ENCODE measurements at places on chromosomes 13 and 19.

DNA sequence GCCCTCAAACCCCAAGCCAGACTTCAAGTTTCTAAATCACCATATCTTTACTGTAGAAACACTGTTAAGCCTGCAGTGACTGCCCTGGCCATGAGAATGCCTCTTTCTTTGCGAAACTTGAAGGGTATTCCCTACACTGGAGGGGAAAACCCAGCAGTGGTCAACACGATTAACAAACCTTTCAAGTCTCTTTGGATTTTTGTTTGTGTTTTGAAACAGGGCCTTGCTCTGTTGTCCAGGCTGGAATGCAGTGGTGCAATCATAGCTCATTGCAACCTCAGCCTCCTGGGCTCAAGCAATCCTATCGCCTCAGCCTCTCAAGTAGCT is 17.4 kb upstream of the POMP start:
- DNase-seq: no peak

GRCh38 chr13:27263438-27263837 is 7.2 kb upstream of the RASL11A start:
- DNase-seq: no peak

DNA sequence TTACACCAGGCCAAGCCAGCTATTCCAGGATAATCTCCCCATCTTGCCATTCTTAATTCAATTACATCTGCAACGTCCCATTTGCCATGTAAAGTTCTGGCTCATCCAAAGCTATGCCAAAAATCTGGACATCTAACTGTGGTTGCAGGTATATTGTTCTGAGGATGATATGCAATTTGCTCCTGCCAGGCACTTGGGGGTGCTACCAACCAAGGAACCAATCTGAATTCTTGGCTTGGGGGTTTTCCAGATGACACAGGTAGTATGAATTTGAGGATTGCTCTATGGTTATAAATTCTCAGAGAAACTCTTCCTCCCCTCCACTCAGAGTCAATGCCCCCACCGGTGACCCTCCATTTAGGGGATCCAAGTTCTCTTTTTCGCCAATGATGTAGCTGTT is 33.0 kb downstream of the CRYL1 start:
- no peak for DNase-seq

DNA sequence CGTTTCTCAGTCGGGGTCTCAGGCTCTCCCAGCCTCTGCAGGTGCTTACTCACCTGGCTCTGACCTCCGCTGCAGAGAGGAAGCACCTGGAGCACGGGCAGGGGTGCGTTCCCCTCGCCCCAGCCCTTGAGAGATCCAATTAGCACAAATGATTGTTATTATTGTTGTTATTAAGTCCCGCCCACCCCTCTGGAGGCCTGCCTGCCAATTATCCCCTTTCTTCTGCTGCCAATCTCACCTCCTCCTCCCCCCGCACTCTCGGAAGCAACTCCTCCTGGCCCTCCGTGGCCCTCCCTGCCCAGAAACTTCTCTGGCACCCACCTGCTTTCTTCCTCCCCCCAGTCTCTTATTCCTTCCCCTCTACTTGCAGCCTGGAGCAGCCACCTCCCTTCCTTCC is 8.8 kb downstream of the ZNF787 start:
- no peak for DNase-seq

- no peak for DNase-seq
Measured at GRCh38 chr13:109654341-109655205, 131.8 kb downstream of the IRS2 start.

- DNase-seq: no peak
Measured at GRCh38 chr13:78934336-78934735, 275.4 kb upstream of the OBI1 start.

- no peak for DNase-seq
Measured at GRCh38 chr13:113649212-113649611, 8.8 kb downstream of the ATP4B start.

GRCh38 chr19:17424743-17425365 is 5.0 kb downstream of the MVB12A start:
- DNase-seq: no peak

GRCh38 chr13:101554420-101555125 is 102.1 kb downstream of the ITGBL1 start:
- DNase-seq: no peak

- DNase-seq: no peak
Measured at GRCh38 chr19:40263440-40264313, 21.5 kb downstream of the AKT2 start.

- no peak for DNase-seq
Measured at GRCh38 chr13:50531917-50532899, 311.3 kb downstream of the DLEU7 start.

- no peak for DNase-seq
Measured at GRCh38 chr19:4310247-4311121, 6.1 kb downstream of the FSD1 start.

- DNase-seq: no peak
Measured at GRCh38 chr13:33764716-33765115, 53.2 kb upstream of the RFC3 start.

DNA sequence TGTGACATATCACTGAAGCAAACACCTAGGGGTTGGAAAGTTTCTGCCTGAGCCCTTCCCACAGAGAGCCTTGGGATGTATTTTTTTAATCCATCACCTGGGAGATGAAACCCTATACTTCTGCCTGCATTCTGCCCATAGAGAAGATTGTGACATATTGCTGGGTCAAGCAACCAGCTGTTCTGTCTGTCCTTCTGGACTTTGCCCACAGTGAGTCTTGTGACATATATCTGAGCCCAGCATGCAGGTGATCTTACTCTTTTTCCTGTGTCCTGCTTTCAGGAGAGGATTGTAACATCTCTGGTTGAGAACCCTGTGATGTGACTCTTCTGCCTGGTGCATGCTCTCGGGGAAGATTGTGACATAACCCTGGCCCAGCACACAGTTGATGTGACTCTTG is 24.9 kb upstream of the ZNF681 start:
- no peak for DNase-seq

- no peak for DNase-seq
Measured at GRCh38 chr13:24131749-24132148, 28.8 kb upstream of the SPATA13 start.

DNA sequence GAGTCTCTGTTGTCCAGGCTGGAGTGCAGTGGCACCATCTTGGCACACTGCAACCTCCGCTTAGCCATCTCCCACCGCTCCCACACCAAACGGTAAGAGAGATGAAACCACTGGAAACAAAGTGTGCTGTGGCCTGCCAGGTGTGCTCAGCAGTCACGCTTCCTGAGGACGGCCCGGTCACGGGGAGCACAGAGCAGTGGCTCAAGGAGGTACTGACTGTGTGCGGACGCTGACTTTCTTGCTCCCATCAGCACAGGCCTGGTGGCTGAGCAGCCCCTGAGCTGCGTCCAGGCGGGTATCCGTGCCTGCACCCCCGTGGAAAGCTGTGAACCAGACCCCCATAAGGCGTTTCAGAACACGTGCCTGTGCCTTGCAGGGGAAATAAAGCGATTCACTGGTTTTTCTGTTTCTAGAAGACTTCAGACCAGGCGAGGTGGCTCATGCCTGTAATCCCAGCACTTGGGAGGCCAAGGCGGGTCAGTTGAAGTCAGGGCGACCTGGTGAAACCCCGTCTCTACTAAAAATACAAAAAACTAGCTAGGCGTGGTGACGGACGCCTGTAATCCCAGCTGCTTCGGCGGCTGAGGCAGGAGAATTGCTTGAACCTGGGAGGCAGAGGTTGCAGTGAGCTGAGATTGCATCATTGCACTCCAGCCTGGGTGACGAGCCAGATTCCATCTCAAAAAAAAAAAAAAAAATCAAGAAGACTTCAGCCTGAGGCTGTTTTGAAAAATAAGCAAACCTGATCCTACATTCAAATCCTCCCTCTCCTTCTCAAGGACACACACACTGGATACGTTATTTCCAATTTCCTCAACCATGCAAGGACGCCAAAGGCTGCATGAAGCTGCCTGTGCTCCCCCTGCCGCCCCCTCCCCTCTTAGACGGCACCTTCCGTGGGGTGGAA is 25.5 kb downstream of the ADPRHL1 start:
- DNase-seq: no peak

- DNase-seq: peak; percentile 21
Measured at GRCh38 chr19:45253396-45254027, 2.4 kb downstream of the MARK4 start.

- no peak for DNase-seq
Measured at GRCh38 chr13:62067821-62068220, 652.2 kb upstream of the PCDH20 start.

DNA sequence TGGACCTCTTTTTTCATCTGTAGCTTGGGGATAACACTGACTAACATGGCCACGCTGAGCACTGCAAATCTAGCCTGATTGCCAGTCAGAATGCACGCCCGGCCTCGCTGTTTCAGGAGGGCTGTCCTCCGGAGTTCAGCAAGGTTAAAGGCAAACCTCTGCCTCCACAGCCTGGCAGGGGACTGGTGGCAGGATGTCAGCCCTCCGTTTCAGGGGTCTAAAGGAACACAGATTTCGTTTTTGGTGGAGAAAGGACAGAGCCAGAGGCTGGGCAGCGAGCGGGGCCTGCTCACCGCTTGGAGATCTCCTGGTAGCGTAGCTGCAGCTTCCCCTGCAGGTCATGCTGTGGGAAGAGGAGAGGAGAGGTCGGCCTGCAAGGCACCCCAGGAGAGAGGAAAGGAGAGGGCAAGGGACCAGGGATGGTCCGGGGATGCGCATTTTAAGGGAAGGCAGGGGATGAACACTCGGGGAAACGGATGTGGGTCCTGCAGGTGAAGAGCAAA is 560 bp downstream of the NDUFA7 start:
- no peak for DNase-seq

DNA sequence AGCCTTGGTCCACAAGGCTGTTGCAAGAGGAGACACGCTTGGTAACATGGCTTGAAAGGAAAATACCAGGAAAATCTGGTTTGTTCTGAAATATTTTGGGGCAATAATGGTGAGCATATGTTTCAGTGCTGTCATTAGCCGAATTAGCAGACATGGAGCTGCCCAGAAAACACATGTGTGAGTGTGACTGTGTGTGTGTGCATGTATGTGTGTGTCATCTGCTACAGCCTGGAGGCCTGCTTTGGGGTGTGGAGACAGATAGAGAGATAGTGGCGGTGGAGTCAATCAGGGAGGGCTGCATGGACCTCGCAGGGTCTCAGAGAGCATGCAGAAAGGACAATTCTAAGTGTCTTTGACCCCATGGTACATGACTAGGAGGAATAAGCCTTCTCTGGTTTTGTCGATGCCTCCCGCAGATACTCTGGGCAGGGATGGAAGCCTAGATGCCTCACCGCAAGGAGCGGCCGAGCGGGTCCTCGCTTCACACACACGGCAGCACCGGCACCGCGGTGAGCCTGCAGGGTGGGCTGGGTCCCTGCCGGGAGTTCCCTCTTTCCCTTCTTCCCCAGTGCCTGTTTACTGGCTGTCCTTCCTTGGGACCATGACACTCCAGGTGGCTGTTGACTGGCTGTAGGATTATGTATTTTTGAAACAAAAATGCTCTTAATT is 3.5 kb downstream of the KCTD15 start:
- DNase-seq: no peak
